WTC11 (cell line): ENCODE measurements at places on chromosomes 1 and 21. TPM values are rescaled to one million over a fixed set of nuclear protein-coding genes. Genes with fewer than 3 reads are reported as not detected.

ACKR1 gene
- 0.18 to 0.63 TPM (median 0.34 TPM) in 3 replicates for total RNA-seq

BECN2 gene
- total RNA-seq = not detected in 3 replicates

PLA2G4A gene
- 1.3 to 1.5 TPM (median 1.4 TPM) in 3 replicates for total RNA-seq

CFH gene
- 0.17 to 0.44 TPM (median 0.34 TPM) in 3 replicates for total RNA-seq

SPRR5 gene
- total RNA-seq = not detected in 3 replicates

DYNLT4 gene
- 0.31 to 0.62 TPM (median 0.57 TPM) in 3 replicates for total RNA-seq
